ENCODE measurements at places on chromosomes 11 and 22.

- DNase-seq = no peak
Observed at GRCh38 chr11:13954591-13954990, 7.9 kb upstream of the SPON1 start.

DNA sequence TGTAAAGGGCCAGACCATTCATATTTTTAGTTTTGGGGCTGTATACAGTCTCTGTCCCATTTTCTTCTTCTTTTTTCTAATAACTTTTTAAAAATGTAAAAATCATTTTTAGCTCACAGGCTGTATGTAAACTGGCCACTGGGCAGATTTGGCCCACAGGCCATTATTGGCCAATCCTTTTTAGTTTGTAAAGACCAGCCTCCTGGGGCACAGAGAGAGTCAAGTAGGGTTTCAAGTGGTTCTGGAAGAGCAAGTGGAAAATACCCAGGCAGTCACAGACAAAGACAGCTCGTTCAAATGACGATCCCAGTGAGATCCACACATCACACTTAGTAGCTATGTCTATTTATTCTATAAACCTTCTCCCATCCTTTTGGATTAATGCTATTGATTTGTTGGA is 150.2 kb upstream of the ARHGAP20 start:
- DNase-seq = no peak

- DNase-seq = no peak
Observed at GRCh38 chr11:3946455-3947017, 91.1 kb downstream of the STIM1 start.

- DNase-seq = no peak
Observed at GRCh38 chr11:84130646-84131427, 844.7 kb upstream of the CCDC90B start.

DNA sequence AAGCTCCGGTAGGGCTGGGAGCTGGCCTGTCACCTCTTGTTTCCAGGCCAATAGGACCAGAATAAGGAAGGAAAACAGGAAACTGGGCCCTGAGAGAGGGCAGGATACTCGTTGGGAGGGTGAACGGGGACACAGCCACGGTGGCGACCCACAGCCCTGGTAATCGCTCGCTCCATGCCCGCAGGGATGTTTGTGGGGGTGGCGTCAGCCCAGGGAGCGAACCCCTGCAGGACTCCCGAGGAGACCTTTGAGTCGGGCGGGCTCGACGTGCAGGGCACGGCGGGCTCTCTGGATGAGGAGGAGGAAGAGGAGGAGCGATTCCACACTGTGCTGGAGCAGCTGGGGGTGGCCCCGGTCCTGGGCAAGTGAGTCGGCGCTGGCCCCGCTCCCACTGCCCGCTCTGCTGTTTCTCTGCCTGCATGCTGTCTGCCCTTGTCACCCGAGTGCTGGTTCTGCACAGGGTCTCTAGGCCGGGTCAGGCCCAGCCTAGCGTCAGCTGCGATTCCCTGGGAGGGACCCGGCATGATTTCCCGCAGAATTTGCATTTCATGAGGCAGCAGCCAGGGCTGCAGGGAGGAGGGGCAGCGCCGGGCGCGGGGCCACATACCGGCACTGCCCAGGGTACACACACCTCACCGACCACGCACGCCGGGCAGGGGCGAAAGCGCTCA is 1.6 kb downstream of the CRACR2B start:
- no peak for DNase-seq

DNA sequence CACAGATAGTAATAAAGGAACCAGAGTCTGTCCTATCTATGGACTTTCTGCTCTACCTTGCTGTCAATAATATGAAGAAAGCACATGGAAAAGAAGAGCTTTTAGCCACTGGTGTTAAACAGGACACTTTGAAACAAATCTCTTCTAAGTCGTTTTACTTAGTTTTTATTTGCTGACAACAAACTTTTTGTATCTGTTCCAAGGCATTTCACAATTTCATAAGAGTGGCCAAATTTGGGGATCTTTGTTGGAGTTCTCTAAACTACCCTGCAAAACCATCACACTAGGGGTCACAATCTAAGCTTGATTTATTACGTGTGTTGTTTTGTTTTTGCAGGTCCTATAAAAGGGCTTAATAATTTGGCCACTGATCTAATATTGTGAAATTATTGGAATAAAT is 54.4 kb downstream of the BBOX1 start:
- no peak for DNase-seq

DNA sequence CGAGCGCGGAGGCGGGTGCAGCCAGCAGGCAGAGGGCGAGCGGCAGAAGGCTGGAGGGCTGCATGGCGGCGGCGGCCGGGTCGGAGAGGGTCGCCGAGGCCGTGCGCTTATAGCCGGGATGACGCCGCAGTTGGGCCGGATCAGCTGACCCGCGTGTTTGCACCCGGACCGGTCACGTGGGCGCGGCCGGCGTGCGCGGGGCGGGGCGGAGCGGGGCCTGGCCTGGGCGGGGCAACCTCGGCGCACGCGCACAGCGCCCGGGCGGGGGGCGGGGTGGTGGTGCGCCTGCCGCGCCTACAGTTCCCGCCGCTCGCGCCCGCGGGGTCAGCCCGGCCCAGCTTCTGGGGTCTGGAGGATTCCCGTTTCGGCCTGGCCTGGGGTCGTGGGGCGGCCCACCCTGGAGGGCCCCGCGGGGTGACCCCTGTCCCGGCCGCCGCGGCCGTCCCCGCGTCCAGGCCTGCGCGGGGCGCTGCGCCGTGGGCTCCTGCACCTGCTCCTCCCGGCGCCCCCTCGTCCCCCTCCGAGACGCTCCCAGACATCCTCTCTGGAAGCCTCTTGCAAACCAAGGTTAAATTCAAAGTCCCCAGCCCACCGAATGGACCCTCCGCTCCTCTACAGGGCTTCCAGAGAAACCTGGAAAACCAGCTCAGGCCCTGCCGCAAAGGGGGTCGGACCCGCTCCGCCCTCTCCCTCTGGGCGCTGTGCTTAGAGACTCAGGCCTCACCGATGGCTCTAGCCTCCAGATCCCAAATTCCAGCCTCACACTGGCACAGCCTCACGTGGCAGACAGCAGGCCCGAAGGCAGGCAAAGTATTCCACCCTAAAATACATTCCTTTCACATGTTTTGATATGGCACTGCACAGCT is at the start of gene CTSD:
TSS of gene CTSD (minus strand) at position 132 of the 866 bp plus-strand sequence. CDS start at position 64, 68 bp downstream.
- peak; percentile 79 for DNase-seq

- DNase-seq = no peak
Observed at GRCh38 chr11:2522631-2523255, 77.9 kb downstream of the KCNQ1 start.

DNA sequence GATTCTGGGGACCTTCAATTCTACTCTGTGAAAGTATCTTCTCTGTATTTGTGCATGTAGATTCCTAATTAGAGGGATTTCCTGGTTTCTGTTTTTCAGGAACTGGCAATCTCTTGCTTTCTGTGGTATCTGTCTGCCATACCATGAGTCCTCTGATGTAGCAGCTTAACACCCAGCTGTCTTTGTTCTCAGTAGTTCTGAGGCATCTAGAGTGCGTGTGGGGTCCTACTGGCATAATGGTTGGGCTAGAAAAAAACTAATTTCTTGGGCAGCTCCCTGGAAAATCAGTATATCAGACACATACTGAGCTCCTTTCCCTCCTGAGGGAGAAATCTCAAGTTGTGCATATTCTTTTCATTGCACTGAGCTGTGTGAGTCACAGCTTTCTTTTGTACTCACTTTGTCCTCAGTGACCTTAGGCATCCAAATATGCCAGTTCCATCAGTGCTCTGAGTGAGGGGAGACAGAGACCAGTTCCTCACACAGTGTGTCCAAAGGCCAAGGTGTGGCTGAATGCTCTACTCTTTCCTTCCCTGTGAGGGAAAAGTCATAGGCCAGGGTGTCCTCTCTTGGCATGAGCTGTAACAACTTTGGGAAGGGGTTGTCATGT is 35.5 kb upstream of the SLC22A24 start:
- no peak for DNase-seq

DNA sequence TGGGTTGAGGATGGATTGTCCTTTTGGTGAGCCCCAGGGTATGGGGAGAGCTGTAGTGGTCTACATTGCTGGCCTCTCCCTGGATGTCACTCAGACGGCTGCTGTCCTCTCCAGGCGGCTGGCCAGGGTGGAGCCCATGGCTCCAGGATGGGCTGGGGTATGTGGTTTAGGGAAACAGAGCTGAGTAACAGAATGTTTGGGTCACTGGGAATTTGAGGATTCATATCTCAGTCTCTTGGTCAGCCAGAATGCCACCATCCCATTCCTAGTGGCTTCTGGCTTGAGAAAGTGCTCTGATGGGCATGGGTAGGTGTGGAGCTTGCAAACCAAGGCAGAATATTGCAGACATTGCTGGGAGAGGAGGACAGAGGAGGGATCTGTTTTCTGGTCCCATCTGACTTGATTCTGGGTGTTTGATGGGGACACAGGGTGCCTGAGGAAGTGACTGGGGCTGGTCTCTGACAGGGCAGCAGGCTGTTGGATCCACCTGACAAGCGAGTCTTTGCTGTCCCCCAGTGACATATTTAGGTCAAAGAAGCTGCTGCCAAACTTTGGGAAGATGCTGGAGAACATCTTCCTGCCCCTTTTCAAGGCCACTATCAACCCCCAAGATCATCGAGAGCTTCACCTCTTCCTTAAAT is 41.4 kb downstream of the AMPD3 start:
- DNase-seq = no peak

DNA sequence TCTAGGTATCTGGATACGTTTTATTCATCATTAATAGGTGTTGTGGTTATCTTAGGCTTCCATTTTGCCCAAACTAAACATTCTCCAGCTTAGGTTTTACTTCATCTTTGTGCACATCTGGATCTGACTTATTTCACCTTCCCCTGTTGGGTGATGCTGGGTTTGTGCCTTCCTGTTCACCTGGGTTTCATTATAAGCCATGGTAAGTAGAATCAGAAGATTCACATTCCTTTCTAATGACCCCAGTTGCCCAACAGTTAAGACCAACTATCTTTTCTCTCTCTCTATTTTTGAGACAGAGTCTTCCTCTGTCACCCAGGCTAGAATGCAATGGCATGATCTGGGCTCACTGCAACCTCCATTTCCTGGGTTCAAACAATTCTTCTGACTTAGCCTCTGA is 44.6 kb downstream of the LMO2 start:
- DNase-seq = no peak

DNA sequence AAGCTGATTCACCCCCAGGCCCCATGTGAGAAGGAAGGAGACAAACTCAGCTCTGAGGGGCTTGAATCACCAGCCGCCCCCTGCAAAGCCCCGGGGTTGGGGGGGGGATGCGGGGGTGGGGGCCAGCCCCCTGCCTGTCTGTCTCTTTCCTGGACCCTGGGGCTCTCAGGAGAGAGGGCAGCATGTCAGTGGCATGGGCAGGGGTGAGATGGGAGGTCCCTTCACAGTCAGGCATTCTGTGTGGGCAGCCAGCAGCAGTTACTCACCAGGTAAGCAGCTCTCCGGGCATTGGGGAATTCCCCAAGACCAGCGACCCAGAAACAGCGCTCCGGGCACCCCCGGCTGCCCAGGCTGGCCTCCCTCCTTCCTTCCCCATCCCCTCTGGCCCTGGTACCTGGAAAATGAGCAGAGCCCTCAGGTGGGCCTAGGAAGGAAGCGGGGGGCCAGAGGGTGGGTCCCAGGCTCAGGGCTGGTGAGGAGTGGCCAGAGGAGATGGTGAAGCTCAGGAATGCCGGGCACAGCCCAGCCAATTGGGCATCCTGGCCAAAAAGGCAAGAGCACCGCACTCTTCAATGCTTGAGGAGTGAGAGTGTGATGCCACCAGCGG is 4.2 kb upstream of the LIF start:
- no peak for DNase-seq

GRCh38 chr11:10456519-10456918 is 1.5 kb downstream of the AMPD3 start:
- DNase-seq = peak; percentile 27

- no peak for DNase-seq
Observed at GRCh38 chr11:827146-827896, 398 bp upstream of the CRACR2B start.

- DNase-seq = no peak
Observed at GRCh38 chr11:77136074-77136473, 8.0 kb downstream of the MYO7A start.

- no peak for DNase-seq
Observed at GRCh38 chr11:62796281-62796680, 4.5 kb upstream of the TMEM223 start.

GRCh38 chr11:75840522-75840921 is 25.5 kb downstream of the UVRAG start:
- no peak for DNase-seq
